ENCODE measurements at places on chromosomes 16 and 17.

DNA sequence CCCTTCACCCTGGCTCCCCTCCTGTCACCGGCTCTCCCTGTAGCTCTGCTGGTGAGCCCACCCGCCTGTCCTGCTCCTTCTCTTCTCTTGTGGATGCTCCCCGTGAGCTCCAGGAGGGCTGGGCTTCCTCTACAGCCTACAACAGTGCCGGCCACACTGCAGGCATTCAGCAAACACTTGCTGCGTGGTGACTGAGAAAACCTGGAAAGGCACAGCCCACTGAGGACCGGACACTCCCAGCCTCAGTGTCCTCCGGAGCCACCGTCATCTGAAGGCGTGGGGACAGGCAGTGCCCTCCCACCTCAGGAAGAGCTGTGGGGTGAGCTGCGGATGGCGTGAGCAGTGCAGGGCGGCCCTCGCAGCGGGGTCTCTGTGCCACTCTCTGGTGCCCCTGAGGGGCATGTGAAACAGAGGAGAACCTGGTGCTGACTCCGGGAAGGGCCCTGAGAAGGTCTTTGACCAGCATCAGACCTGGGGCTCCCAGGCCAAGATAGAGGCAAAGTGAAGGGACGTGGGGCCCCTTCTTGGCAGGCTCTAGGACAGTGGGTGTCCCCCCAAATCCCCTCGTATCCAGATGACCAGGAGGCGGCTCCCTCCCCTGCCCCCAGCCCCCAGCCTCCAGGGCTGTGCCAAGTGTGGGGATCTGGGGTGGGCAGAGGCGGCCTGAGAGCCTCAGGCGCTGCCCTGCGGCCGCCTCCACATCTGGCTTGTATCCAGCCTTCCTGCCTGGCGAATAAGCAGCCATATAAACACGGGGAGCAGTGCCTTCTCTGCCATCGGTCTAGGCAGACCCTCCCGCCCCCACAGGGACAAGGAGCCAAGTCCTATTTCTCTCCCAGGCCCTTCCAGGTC is 44.0 kb upstream of the PABPN1L start:
- DNase-seq = no peak

- no peak for DNase-seq
Observed at GRCh38 chr17:81833921-81834830, 674 bp downstream of the PPP1R27 start.

GRCh38 chr17:83179811-83180210 is 100.4 kb downstream of the METRNL start:
- DNase-seq = no peak

GRCh38 chr16:70778901-70779309 is 22.1 kb downstream of the VAC14 start:
- peak; percentile 69 for DNase-seq

- no peak for DNase-seq
Observed at GRCh38 chr16:4972938-4973587, 14.9 kb downstream of the SEC14L5 start.

DNA sequence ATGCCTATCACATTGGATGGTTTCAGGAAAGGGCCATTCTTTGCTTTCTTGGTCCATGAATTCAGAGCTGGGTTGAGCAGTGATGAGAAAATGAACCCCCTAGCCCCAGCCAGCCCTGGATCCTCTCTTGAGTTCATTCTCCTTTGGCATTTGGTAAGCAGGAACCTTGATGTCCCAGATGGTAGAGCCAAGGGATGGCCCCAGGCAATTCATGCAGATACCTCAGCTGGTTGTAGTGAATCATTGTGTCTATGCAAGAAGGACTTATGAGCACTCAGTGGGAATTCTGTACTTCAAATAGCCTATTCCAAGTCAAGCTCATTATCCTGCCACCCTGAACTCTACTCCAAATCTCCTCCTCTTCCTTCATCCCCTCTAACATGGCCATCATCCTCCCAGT is 412.7 kb downstream of the UTP18 start:
- DNase-seq = no peak

DNA sequence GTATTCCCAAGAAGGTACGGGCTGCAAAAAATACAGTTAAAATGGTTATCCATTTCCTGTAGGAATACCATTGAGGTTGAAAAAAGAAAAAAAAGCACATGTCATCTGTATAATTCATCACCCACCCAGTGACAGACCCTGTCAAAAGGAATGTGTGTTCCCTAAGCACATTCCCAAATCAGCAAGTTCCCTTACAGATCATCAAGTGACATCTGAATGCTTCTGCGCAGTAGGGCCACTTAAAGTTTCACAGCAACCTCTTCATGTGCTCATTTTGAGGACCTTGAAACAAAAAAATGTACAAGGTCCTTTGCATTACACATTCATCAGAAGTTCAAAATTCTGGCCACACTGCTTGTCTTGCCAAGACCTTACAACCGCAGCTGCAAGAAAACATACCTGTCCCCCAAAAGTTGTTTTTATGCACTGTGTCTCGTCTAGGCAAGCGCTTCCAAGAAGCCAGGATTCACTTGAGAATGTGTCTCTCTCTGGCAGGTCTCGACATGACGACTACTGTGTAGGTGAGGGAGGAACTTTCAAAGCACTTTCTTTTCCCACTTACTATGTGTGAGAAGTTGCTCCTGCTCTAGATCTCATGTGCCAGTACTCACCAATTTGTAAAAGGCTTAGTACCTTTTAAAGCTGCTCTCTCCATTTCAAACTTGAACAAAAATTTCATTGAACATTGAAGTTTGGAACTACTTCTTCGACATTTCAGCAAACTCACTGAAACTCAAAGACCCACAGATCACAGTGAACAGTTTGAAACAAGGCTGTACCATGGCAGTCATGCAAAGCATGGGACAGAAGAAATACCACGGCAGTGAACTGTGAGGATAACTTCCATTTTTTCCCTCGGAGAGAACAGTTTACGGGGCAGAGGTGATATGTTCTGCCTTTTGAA is 4.3 kb upstream of the POLG2 start:
- no peak for DNase-seq

GRCh38 chr16:24070851-24071250 is 185.3 kb upstream of the CACNG3 start:
- no peak for DNase-seq

DNA sequence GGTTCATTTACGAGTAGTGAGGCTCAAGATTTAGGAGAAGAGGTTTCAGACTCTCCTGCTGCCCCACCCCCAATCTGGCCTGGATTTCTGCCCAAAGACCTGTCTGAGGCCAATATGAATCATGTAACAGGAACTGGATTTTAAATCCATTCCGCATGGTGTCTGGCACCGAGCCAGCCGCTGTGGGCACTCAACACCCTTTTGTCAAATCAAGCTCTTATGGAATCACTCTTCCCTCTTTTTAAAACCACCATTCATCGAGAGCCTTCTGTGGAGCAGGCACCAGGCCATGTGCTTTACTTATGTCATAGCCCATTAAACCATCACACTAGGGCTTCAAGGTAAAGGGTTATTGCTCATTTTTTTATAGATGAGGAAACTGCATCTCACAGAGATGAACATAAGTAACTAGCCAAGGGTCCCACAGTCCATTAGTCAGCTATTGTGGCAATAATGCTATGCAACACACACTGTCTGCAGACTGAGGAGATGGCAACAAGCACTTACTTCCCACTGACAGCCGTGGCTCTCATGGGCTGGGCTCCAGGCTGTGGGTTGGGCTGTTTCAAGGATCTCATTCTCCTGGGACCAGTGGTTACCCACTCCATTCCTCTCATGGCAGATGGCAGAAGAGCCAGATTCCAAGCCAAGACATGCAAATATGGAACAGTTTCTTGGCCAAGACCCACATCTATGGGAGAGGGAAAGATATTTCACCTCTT is 93.6 kb downstream of the WSCD1 start:
- DNase-seq = no peak

DNA sequence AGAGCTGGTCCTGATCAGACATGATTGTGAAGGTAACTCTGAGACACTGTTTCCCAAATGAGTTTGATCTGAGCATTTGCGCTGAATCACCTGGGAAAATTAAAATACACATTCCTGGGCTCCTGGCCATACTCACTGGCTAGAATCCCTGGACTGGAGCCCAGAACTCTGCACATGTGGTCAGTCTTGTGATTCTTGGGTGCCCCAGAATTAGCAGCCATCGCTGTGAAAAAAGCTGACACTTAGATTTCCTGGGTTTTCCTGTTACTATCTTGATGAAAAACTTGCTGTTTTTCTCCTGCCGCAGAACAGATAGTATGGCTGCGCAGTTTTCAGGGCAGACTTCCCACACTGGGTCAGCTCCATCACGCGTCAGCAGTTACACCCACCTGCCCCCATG is 24.6 kb downstream of the NECAB2 start:
- no peak for DNase-seq

DNA sequence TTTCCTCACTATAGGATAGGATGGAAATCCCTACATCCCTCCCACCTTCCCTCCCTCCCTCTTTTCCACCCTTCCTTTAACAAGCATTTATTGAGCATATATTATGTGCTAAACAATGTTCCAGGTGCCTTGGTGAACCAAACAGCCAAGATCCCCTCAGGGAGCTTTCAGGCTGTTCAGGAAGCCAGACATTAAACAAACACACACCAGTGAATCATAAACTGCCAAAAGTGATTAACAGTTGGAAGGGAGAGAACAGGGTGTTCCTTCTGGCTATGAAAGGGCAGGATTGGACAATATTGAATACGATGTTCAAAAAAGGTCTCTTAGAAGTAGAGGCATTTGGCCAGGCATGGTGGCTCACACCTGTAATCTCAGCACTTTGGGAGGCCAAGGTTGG is 22.8 kb upstream of the CNEP1R1 start:
- no peak for DNase-seq

DNA sequence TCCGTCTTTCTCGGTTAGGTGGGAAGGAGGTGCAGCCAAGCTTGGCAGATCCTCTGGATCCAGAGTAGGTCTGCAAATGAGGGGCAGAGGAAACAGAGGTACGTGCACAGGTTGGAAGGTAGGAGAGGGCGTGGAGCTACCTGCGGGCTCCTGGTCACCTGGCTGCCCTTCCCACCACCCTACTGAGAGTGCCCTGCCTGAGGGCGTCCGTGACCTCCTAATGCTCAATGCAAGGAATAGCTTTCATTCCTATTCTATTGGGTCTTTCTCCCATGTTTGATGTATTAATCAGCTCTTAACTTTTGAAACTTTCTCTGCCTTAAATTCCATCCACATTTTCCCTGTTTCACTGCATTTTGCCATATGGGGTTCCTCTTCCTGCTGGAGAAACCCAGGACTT is 44.6 kb downstream of the MYH13 start:
- no peak for DNase-seq

DNA sequence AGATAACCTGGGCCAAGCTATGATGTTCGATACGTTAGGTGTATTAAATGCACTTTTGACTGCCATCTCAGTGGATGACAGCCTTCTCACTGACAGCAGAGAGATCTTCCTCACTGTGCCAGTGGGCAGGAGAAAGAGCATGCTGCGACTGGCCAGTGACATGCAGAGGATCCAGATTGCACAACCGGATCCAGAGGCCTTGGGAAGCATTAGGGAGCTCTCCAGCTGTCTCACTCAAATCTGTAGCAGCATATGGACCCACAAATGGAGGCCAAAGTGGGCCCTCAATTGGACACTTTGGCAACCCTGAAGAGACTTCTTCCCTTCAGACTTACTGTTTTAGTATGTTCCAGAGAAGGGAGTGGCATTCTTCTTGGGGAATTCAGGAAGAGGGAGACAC is 20.9 kb downstream of the PDZD9 start:
- no peak for DNase-seq

GRCh38 chr17:45160447-45161287 is 1.0 kb upstream of the HEXIM2 start:
- no peak for DNase-seq

DNA sequence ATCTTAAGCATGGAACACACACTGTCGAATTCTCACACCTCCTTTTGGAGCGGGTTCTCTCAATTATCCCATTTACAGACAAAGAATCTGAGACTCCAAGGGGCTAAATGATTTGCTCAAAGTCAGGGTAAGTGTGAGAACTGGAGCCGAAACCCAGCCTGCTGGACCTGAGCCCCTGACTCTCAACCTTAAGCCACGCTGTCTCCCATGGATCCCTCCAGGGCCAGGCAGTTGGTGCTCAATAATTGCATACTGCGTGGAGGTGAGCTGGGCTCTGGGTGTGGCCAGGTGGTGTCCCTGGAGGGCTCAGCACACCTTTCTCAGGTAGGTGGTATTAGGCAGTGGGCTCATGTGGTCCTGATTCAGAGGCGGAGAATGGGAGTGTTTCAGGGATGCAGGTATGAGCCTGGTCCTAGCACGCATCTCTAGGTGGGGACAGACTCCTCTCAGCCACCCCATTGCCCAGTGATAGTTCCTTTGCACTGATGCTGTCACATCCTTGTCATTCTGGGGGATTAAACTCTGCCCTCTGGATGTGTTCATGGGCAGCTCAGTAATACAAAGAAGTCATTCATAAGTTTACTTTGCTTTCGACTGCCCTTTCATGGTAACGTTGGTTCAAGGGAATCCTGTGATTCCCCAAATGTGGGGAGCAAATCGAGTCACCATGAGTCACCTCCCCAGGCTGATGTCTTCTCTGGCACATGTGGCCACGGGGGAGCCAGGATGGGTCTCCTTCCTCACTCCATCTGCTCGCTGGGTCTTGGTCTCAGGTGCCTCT is 399.5 kb upstream of the TNRC6C start:
- no peak for DNase-seq

DNA sequence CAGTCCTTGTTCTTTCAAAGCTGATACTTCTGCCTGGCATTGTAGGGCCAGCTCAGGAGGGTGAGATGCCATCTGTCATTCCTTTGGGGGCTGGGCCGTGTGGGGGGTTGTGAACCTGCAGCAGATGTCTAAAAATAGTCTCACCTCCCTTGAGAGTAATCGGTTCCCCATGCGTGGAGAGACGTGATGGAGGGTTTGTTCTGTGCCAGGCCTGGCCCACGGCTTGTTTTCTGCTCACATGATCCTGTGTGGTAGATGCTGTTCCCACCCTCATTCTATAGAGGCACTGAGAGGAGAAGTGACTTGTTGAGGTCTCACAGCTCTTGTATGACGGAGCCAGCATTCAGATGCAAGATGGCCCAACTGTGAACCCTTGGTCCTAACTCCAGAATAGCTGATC is 4.6 kb downstream of the IRF8 start:
- no peak for DNase-seq

DNA sequence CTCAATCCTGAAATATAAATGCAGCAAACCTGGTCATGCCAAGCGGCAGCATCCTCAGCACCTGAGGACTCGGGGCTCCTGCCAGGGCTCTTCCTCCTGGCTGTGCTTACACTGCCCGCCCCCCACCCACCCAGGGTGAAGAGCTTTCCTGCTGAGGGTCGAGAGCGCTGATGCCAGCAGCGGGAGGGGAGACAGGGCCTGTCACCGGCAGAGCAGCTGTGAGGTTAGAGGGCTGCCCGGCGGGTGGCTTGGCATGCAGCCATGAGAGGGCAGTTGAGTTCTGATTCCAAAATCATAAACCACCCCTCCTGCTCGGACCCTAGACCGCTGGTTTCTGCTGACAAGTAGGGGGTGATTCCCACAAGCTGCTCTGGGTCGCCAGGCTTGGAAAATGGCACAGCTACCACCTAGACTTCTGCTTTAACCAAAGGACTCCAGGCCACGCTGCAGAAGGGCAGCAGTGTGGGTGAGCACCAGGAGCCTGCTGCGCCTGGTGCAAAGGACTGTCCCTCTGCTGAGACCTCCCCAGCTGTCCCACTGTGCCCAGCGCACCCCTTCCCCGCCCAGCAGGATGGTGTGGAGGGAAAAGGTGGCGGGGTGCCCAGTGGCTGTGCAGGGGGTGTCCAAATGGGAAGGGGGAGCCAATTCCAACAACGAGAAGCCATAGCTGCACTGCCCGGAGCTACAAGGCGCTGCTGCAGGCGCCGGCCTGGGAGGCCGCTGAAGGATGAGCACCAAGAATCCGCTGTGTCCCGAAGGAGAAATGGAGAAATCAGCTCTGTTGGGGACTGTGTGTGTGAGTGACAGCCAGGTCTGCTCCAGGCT is 26.6 kb downstream of the MXRA7 start:
- no peak for DNase-seq
